ENCODE measurements at places on chromosomes 6 and 20. TPM values are rescaled to one million over a fixed set of nuclear protein-coding genes. Genes with fewer than 3 reads are reported as not detected.

The SMPDL3A gene
- total RNA-seq: 11.0 TPM

The HLA-DQA1 gene
- total RNA-seq: 1.0 TPM

The TXLNB gene
- 60.0 TPM for total RNA-seq

The POM121L2 gene
- total RNA-seq: not detected

The NINL gene
- total RNA-seq: 5.7 TPM

Measured in skeletal muscle tissue (tissue), 5 donors.